ENCODE measurements at places on chromosomes 3 and 15. TPM values are rescaled to one million over a fixed set of nuclear protein-coding genes. Genes with fewer than 3 reads are reported as not detected.

The ADAMTSL3 gene
- 53.7 TPM for total RNA-seq

The TJP1 gene
- total RNA-seq = 41.5 TPM

The ZCWPW2 gene
- total RNA-seq = 0.63 TPM

The TM6SF1 gene
- 1.1 TPM for total RNA-seq

The ASB14 gene
- total RNA-seq = 0.78 TPM

The HYKK gene
- 1.6 TPM for total RNA-seq

The TMIE gene
- 0.29 TPM for total RNA-seq

The OIP5 gene
- total RNA-seq = 0.70 TPM

The FEZF2 gene
- 0.13 TPM for total RNA-seq

The TTLL13 gene
- 0.23 TPM for total RNA-seq
